Stimulated activated CD4-positive, alpha-beta T cell treated with anti-CD3 and anti-CD28 coated beads, TNF-alpha, amount 100 ng/mL, for 4 hours (primary cell): ENCODE measurements at places on chromosomes 12 and 14.

GRCh38 chr12:56517854-56518253 lies 3.8 kb upstream of the RBMS2 start:
- DNase-seq: no peak

GRCh38 chr12:47852096-47852571 lies 32.4 kb upstream of the HDAC7 start:
- no peak for DNase-seq

- DNase-seq: no peak
Observed at GRCh38 chr12:39357041-39357440, 85.9 kb downstream of the KIF21A start.

GRCh38 chr14:61231810-61232209 lies 49.3 kb downstream of the TMEM30B start:
- no peak for DNase-seq

GRCh38 chr14:68665131-68665530 lies 127.7 kb downstream of the ZFP36L1 start:
- no peak for DNase-seq

GRCh38 chr12:56571121-56571520 lies 49.5 kb downstream of the RBMS2 start:
- DNase-seq: no peak

DNA sequence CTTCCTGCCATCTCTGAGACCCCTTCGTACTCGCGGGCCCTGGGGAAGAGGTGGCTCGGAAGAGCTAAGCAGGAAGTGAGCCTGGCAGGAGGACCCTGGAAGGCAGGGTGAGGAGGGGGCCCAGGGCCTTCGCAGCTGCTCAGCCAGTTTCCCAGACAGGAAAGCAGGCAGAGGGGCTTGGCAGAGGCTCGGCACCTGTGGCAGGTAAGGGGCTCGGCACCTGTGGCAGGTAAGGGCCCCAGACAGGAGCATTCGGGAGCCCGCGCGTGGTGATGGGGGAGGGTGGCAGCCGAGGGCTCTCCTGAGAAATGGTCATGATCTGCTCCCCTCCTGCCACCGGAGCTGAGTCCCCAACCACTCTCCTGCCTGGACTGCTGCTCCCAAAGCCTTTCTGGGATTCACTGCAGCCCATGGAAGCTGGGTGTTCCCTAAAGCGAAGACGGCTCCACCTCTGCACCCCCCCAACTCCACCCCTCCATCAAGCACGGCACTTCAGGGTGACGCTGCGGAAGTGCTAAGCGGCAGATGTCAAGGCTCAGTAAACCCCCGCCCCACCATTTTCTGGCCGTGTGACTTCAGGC lies 63.2 kb downstream of the PRIMA1 start:
- no peak for DNase-seq

DNA sequence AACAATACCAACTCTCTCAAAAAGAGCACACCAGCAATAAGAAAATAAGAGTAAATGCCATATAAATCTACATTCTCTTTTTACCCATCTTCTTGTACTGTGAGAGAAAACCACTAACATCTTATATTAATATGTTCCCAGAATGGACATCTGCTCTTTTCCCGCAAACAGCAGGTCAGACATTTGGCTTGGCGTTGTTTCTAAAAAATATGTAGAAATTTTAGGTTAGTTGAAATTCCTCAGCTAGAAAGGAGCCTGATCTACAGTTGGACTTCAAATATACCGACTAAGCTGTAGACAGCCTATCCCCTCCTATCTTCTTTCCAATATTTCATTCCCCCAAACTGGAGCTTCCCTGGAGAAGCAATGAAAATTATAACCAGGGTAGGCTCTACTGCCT lies 88.7 kb downstream of the PPP2R5E start:
- DNase-seq: no peak

DNA sequence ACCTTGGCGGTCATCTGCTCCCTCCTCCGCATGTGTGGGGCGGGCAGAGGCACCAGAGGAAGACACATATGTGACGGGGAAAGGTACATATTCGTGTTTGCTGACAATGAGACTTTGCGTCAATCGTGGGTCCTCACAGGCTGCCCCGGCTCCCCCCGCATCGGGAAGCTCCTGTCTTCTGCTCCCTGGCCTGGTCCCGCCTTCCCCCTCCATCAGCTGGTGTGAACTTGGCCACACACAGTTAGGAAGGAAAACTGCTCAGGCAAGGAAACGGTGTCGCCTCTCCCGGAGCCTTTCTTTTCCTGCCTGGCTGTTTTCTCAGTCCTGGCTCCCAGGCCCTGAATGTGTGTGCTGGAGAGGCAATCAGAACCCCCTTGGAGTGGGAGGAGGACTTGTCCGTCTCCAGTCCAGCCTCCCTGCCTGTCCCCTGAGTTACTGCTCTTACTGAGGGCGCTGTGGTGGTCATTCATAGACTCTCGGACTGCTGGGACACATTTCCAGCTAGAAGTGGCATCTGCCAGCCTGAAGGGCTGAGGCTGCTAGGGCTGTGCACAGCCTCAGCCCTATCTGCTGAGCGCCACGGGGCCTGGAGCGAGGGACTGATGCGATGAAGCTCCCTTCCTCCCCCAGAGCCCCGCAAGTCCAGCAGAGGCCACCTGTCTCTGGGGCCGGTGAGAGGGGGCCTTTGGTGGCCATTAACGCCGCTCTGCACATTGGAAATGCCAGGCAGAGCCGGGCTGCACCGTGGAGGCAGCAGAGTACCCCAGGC lies 44.2 kb upstream of the TSPAN9 start:
- no peak for DNase-seq

DNA sequence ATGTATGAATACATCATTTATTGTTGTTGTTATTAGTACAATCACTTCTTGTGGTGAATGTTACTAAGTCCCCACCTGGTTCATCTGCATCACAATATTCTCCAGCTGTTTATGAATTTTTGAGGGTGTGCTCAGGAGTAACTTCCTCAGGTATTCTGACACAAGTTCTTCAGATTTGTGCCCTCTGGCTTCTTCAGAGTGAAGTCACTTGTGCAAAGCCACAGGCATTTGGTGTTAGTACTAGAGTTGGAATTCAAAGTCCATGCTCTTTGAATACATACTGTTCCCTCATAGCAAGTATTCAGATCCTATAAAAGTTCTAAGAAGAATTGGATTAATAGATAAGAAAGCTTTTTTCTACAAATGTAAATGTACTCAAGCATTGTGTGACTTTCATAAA lies 150.3 kb upstream of the AVPR1A start:
- no peak for DNase-seq

GRCh38 chr14:24814346-24814745 lies 180.4 kb upstream of the GZMB start:
- no peak for DNase-seq

DNA sequence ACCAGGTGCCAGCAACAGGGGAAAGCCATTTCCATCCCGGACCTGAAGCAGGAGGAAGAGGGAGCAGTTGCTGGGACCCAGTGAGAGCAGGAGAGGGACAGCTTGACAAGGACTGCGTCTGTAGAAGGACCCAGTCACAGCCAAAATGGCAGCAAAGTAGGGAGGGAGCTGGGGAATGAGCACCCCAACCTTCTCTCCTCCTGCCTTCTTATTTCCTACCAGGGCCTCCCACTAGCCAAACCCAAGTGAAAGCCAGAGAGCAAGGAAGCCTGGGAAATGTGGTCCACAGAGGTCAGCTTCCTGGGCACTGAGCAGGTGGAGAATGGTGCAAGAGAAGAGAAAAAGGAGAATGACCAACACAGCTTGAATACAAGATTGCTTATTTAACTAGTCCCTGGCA lies 108.5 kb upstream of the MYL2 start:
- DNase-seq: no peak

DNA sequence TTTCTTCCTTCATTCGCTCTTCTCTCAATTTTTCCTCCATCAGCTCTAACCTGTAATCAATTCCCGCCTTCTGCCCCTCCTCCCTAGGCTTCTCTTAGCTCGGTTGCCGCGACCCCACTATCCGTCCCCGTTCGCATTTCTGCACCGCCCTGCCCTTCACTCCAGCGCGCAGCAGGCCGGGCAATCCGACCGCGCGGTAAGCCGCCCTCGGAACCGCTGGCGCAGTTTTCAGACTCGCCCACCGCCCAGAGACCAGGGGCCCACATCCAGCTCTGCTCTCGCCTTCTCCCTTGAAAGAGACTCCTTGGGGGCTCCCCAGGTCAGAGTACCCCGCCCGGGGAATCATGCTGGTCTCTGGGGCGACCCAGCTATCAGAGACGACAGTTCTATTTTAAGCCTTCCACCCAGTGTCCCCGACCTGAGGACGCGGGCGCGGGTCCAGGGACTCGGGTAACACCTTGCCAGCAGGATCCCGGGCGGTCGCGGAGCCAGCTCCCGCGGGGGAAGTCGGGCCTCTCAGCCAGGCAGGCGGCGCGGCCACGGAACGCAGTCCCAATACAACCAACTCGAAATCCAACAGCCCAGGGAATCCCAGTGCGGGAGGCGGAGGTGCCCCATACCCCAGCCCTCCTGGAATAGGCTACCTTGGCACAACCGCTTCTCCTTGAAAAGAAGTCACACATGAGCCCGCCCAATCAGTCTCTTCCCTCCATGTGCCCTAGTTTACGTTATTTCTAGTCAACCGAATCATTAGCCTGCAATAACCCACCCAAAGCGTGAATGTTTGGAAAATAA lies 5.7 kb upstream of the SLC38A4 start:
- no peak for DNase-seq

DNA sequence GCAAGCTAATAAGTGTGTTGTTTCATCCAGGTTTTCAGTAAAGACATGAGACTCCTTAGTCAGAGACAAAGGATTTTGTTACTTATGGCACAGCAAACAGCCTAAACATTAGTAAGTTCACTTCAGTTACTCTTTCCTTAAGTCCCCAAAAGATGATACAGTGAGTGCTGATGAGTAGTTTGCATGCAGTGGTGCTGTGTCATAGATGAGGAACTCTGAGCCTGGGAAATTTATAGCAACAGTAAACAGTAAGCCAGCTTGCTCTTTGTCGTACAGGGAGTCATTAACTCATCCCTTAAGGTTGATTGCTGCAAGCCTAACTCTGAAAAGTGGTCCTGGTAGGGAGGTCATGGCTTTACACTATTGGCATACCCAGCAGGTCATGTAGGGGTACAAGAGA lies 208.6 kb upstream of the OR4E1 start:
- DNase-seq: no peak

DNA sequence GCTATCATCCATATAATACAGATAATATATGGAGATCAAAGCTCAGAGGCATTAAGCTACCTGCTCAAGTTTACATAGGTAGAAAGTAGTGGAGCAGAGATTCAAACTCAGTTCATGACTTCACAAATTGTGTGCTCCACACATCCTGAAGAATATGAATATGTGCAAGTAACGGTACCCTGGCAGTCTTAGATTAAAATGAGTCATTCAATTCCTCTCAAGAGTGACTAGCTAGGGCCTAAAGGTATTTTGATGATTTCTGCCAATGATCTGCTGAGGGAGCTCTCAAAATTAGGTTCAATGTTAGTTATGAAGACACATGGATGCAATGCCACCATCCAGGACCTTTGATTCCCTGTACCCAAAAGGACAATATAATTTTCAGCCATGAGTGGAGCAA lies 58.9 kb downstream of the GRIP1 start:
- DNase-seq: no peak

- no peak for DNase-seq
Observed at GRCh38 chr12:68279227-68280054, 26.0 kb upstream of the IL22 start.

- DNase-seq: no peak
Observed at GRCh38 chr12:65493913-65494245, 215.4 kb downstream of the MSRB3 start.
